ENCODE measurements at places on chromosomes 3 and 15. TPM values are rescaled to one million over a fixed set of nuclear protein-coding genes. Genes with fewer than 3 reads are reported as not detected.
A peak's percentile ranks its signal among the peaks of the same experiment; 100 is the strongest.

- no peaks in the 10 kb centered on the region for H3K4me1 ChIP-seq
- no peak for DNase-seq
- no peak overlapping the region for H3K4me3 ChIP-seq
- H3K27me3 ChIP-seq: no peaks in the 10 kb centered on the region
These were observed 101.5 kb downstream of the PGPEP1L start for GRCh38 chr15:98905963-98906711.

DNA sequence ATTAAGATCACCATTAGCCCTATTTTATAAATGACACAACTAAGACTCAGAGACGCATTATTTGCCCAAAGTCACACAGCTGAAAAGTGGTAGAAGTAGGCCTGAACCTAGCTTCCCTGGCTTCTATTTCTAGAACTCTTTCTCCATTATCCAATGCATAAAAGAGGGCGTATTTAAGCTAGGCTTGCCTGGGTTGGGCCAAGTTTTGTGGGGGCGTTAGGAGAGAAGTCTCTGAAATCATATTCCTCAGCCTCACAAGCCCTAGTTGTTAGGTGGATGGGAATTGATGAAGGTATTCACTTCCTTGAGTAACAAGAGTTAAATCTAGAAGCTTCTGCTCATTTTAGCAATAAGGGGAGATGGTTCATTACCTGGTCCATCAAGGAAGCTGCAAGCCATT lies 22.3 kb downstream of the TIMP4 start:
- DNase-seq: no peak
- no peak overlapping the region for H3K27ac ChIP-seq
- no peak overlapping the region for H3K4me3 ChIP-seq
- no peaks in the 10 kb centered on the region for H3K36me3 ChIP-seq

- H3K27me3 ChIP-seq: no peaks in the 10 kb centered on the region
- H3K4me1 ChIP-seq: no peaks in the 10 kb centered on the region
These were observed 14.9 kb downstream of the ACOX2 start for GRCh38 chr3:58521917-58522631.

DNA sequence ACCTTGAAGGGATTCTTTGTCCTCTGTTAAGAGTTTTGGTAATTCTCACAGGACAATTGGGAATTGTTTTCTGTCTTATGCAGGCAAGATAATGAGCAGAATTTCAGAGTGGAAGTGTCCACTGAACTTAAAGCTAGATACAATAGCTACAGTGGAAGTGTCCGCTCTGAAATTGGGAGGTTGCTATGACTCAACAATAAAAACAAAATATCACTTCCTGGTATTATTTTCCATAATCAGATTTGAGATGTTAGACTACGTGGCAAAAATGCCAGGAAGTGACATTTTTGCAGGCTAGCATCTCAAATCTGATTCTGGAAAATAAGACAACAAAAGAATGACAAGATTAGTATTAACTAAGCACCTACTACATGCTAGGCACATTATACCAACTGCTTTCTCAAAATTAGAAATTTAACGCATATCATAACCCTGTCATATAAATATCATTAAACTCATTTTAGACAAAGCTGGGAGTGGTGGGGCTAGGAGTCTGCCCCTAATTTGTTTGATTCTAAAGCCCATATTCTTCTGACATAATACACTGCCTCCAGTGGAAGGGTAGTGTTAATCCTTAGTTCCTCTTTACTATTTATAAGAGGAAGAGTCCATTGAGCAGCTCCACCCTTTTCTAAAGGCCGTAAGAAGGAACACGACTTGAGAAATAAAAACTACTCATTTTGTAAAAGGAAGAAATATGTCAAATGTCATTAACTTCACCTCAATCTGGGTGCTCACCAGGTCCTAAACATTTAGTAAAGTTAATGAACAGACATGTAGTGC lies 266.9 kb upstream of the STT3B start:
- H3K4me1 ChIP-seq: no peaks in the 10 kb centered on the region
- no peaks in the 10 kb centered on the region for H3K36me3 ChIP-seq
- H3K27ac ChIP-seq: no peak overlapping the region
- peaks cover 3% of the 10 kb centered on the region for H3K27me3 ChIP-seq
- no peak overlapping the region for H3K4me3 ChIP-seq

- no peak overlapping the region for H3K4me3 ChIP-seq
- H3K27ac ChIP-seq: no peak overlapping the region
- no peaks in the 10 kb centered on the region for H3K36me3 ChIP-seq
These were observed 6.4 kb downstream of the MGLL start for GRCh38 chr3:127815641-127816605.

DNA sequence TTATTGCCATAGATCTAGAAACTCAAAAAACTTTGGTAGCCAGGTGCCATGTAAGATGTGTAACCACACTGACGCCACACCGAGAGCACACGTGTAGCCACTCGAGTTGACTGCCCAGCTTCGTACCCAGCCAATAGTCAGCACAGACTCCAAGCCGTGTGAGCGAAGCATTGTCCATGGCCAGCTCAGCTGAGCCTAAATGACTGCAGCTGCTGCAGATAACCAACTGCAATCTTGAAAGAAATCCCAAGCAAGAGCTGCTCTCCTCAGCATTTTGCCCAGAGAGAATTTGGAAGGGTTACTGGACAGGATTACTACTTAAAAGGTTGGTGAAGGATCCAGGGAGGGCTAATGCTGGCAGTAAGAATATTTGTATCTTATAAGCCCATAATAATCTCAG lies 193.0 kb upstream of the THRB start:
- no peaks in the 10 kb centered on the region for H3K4me1 ChIP-seq
- H3K4me3 ChIP-seq: no peak overlapping the region
- no peak for DNase-seq
- H3K27ac ChIP-seq: no peak overlapping the region

DNA sequence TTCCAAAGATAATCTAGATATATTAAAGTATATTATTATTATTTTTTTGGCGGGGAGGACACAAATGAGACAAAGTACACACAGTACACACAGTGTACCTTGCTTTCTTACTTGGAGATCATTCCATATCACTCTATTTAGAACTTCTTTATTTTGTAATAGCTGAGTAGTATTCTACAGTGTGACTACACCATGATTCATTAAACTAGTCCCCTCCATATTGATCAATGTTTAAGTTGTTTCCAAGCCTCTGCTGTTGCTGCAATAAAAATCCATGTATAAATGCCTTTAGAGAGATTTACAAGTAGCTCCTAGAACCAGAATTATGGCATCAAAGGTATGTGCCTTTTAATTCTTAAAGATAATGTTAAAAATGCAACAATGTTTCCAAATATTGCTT lies 38.8 kb downstream of the PYGO1 start:
- DNase-seq: no peak
- H3K36me3 ChIP-seq: no peaks in the 10 kb centered on the region
- H3K4me3 ChIP-seq: no peak overlapping the region
- no peaks in the 10 kb centered on the region for H3K4me1 ChIP-seq

DNA sequence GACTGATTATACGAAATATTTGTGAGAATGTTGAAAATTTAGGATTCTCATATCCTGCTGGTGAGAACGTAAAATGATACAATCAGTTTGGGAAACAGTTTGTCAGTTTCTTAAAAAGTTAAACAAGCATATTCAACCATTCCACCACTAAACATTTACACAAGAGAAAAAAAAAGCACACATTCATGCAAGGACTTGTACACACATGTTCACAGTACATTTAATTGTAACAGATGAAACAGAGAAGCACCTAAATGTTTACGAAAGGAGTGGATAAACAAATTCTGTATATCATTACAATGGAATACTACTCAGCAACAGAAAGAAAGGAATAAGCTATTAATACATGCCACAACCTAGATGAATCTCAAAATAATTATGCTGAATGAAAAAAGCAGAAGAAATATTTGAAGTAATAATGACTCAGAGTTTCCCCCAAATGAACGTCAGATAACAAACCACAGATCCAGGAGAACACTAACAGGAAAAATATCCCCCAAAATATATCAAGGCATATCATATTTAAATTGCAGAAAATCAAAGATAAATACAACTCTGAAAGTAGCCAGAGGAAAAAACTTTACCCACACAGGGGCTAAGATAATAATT lies 14.3 kb downstream of the ANKRD28 start:
- no peak overlapping the region for H3K27ac ChIP-seq
- no peaks in the 10 kb centered on the region for H3K4me1 ChIP-seq
- no peak overlapping the region for H3K4me3 ChIP-seq
- no peak for DNase-seq
- H3K27me3 ChIP-seq: no peaks in the 10 kb centered on the region

DNA sequence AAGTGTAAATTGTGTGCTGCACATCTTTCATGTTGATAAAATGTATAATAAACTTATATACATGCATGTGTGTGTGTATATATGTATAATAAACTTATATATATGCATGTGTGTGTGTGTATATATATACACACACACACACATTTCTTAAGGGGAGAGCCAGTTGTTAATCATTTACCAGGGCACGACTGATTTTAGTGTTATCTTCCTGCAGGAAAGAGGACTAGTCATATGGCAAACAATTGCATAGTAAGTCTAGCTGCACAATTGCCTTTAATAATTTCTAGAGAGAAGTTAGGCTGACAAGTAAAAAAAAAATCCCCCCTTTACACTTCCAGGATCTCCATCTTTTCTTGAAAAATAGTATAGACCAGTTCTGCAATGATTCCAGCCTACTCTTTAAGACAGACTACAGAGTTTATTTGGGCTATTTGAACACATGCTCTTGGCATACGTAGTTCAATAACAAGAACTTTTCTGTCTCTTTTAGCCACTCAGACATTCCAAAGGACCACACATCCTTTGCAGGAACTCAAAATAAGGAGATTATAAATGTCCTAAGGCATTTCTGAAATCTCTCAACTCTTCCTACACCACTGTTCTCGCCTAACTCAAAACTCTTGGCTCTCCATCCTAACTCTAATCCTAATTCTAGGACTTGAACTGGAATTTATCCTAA lies 163.6 kb upstream of the SETMAR start:
- no peaks in the 10 kb centered on the region for H3K4me1 ChIP-seq
- H3K27me3 ChIP-seq: no peaks in the 10 kb centered on the region
- no peak overlapping the region for H3K4me3 ChIP-seq

GRCh38 chr3:156705761-156706616 lies 31.6 kb downstream of the TIPARP start:
- H3K4me3 ChIP-seq: no peak overlapping the region
- DNase-seq: peak; percentile 65
- peak overlapping the region; percentile 21 for H3K27ac ChIP-seq

DNA sequence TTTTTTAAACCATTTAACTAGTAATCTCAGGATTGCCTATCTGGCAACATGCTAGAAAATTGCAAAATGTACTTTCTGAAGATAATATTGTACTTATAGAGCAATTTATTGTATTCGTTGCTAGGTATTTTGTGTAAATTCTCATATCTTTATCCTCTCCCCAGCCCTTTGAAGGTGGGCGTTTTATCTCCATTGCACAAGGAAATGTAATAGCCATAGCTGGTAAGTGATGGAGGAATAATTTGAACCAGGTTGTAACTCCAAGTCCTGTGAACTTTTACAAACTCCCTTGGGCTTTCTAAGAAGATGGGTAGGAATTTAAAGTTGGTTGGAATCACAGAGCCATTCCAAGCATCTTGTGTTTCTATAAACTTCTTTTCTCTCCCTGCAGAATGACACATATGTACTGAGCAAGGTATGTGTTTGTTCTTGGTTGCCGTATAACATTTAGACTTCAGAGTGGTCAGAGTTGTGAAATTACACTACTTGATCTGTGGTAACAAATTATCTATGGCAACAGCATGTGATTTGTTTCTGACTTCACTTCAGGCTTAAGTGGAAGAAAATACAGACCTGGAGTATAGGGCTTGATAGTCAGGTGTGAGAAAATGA lies 170.9 kb downstream of the AKAP13 start:
- H3K4me1 ChIP-seq: peaks cover 23% of the 10 kb centered on the region
- H3K27ac ChIP-seq: no peak overlapping the region

- H3K27me3 ChIP-seq: no peaks in the 10 kb centered on the region
- no peak for DNase-seq
- H3K27ac ChIP-seq: no peak overlapping the region
- no peaks in the 10 kb centered on the region for H3K4me1 ChIP-seq
- no peak overlapping the region for H3K4me3 ChIP-seq
These were observed 27.5 kb downstream of the RAB6B start for GRCh38 chr3:133868186-133868585.

- no peak overlapping the region for H3K27ac ChIP-seq
- H3K36me3 ChIP-seq: no peaks in the 10 kb centered on the region
- H3K4me3 ChIP-seq: no peak overlapping the region
- H3K27me3 ChIP-seq: no peaks in the 10 kb centered on the region
- DNase-seq: no peak
These were observed 47.6 kb upstream of the MED12L start for GRCh38 chr3:151037746-151038477.

GRCh38 chr3:126522363-126522788 lies 1.6 kb upstream of the CHST13 start:
- H3K36me3 ChIP-seq: no peaks in the 10 kb centered on the region
- DNase-seq: peak; percentile 66
- peaks cover 7% of the 10 kb centered on the region for H3K4me1 ChIP-seq
- H3K27ac ChIP-seq: no peak overlapping the region

DNA sequence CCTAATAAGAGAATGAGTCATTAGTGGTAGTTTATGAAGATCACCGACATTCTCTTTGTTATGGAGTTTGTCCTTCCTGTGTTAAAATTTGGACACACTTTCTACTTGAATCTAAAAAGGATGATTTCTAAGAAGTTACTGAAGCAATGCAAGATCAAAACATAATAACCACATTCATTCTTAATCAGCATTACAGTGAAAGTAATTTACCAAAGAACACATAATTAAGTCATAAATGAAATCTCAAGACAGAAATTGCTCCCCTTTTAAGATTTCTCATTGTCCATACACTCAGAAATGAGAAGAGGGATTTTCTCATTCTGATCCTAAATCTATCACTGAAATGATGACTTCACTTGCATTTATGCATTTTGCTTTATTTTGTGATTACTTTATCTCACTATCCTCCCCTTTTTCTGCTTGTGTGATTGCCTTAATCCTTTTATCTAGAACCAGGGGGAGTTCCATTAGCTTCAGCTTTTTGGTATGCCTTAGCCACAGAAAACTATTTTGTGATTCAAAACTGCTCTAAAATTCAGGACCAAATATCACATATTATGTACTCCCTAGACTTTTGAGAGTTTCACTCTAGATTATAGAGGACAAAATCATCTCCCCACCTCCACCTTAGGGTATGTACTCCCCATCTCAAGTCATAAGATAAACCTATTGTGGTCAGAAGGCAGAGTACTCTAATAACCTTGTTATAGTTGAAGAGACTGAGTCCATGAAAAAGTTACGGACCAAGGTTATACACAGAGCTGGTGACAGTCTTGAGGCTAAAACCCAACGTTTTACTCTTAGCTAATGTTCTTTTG lies 817.6 kb upstream of the CFAP20DC start:
- no peak overlapping the region for H3K27ac ChIP-seq
- no peaks in the 10 kb centered on the region for H3K27me3 ChIP-seq

GRCh38 chr3:45806072-45806471 lies 9.7 kb upstream of the SLC6A20 start:
- H3K4me3 ChIP-seq: no peak overlapping the region
- H3K27ac ChIP-seq: no peak overlapping the region
- H3K36me3 ChIP-seq: no peaks in the 10 kb centered on the region
- no peaks in the 10 kb centered on the region for H3K4me1 ChIP-seq

GRCh38 chr3:23252122-23252521 lies 49.0 kb downstream of the UBE2E2 start:
- DNase-seq: no peak
- no peaks in the 10 kb centered on the region for H3K36me3 ChIP-seq
- no peak overlapping the region for H3K27ac ChIP-seq
- H3K4me3 ChIP-seq: no peak overlapping the region

PLA2G4D gene
- not detected for total RNA-seq

THRB gene
- 0.86 TPM for total RNA-seq

GRAMD1C gene
- total RNA-seq: 52.5 TPM

SV2B gene
- total RNA-seq: not detected

TRPM1 gene
- total RNA-seq: not detected

VWA5B2 gene
- total RNA-seq: not detected

FES gene
- 42.0 TPM for total RNA-seq

A4GNT gene
- not detected for total RNA-seq

LACTB gene
- total RNA-seq: 18.8 TPM

NTRK3 gene
- not detected for total RNA-seq

EOMES gene
- total RNA-seq: 0.10 TPM

Data from B cell (primary cell).